ENCODE measurements at places on chromosomes 2 and 18.

DNA sequence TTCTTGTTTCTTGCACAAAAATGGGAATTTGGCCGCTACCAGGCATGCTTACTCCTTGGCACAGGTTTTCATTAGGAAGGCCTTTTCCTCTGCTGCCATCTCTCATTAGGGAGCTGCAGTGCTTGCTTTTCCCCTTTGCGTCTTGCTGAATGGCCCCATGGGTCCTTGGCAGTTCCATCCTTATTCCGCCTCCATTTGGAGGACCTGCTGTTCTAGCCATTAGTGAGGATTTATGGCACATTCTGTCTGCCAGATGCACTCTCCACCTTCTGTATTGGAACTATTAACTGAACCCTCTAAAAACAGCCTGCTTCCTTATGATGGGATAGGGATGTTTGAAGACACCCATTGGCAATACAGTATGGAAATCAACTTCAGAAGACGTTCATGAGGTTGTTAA lies 103.5 kb upstream of the NOSTRIN start:
- no peak for DNase-seq

- DNase-seq: no peak
These were observed 25.7 kb downstream of the MC2R start for GRCh38 chr18:13889671-13890070.

- no peak for DNase-seq
These were observed 365.6 kb downstream of the LRRTM4 start for GRCh38 chr2:77156599-77156998.

DNA sequence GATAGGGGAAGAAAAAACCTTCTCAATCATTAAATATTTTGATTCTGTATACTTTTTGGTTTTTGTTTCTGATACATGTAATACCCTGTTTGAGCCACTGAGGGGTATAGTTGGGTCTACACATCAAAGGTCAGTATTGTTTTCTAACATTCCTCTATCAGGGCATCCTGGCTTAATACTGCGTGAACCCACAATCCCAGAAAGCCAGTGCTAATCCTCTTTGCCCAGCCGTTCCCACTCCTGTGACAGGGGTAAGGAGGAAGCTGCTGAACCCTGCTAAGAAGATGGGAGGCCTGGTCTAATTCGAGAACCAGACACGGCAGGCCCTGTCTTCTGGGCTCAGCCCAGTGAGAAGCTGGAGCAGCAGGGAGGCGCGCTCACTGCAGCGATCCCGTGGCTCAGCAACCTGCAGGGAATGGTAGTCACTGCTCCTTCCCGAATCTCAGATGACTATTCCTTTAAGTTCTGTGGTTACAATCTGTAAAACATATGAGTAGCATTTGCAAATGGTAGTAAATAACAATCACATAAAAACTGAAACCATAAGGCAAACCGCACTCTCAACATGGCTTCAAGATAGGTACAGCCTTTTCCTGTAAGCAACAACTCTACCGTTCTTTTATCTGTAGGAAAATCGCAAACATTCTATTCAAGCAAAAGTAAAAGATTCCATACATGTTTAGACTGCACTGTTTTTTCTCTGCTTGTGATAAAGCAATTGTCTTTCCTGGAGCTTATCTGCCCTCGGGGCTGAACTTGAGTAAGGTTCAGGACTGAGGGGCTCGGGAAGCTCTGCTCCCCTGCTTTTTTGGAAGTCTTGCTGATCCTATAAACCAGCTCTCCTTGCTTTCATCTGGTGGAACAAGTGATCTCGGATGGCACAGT lies 87.0 kb downstream of the EPB41L3 start:
- DNase-seq: no peak

DNA sequence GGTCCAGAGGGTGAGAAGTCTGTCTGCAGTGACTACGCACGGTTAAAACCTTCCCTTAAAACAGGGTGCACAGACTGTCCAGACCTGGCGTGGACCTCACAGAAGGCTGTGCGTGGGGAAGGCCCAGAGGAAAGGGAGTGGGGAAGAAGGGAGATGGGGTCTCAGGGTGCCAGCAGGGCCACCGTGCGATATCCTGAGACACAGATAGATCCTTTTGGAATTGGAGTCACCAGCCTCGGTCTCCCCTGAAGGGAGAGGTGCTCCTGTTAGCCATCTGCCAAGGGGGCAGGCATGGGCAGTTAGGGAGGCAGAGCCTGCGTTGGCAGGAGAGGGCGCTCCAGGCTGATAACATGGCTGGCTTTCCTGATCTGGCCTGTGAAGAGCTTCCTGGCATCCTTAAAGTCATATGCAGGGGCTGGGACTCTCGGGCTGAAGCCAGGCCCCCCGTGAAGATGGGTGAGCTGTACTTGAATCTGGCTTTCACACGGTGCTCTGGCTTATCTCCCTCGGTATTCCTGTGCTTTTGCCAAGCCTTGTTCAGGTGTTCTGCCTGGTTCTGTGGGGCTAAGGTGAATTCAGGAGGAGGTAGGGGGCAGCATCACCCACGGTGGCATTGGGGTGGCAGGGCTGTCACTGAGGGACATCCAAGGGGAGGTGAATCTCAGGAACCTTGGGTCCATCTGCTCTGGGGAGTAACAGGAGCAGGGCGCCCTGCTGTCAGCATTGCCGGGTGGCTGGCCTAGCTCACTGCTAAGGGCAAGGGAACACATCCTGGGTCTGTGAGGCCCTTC lies 107.2 kb upstream of the SMAD2 start:
- peak; percentile 24 for DNase-seq

- no peak for DNase-seq
These were observed 42.7 kb upstream of the AFF3 start for GRCh38 chr2:100185105-100185504.

GRCh38 chr2:24875272-24875671 lies 44.8 kb downstream of the ADCY3 start:
- no peak for DNase-seq

GRCh38 chr18:59357928-59358327 lies 1.1 kb downstream of the LMAN1 start:
- no peak for DNase-seq

DNA sequence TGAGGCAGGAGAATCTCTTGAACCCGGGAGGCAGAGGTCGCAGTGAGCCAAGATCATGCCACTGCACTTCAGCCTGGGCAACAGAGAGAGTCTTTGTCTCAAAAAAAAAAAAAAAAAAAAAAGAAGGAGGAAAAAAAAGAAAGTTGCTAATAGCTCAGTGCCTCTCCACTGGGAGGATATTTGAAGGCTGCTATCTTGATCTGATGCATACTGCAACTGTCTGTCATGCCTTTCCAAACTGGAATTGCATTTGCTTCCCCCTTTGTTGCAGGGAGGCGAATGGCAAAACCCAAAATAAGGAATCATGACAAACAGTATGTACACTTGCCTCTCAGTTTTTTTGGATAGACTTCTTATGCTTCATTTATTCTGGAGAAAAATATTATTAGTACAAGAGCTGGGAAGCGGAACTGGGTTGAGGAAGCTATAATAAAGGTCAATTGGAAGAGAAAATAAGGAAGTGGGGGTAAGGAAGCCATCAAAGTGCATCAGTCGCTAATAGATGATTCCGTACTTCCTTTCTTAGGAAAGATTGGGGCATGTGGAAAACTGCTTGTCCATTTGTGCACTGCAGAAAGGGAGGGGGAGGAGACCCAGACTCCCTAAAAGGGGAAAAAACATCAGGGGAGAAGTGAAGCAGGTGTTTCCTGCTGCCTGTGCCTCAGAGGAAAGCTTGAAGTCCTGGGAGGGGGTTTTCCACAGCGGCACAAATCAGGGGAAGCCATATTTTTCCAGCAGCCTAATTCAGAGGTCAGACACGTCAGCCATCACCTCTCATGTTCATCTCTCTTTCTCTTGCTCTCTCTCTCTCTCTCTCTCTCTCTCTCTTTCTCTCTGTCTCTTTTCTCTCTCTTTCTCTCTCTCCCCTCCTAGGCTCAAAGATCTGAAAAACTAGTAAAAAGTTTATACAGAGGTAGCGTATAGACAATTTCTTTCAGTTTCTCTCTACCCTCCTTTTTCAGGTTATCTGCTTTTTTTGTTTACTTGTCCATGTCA lies 301.4 kb upstream of the TNP1 start:
- no peak for DNase-seq

DNA sequence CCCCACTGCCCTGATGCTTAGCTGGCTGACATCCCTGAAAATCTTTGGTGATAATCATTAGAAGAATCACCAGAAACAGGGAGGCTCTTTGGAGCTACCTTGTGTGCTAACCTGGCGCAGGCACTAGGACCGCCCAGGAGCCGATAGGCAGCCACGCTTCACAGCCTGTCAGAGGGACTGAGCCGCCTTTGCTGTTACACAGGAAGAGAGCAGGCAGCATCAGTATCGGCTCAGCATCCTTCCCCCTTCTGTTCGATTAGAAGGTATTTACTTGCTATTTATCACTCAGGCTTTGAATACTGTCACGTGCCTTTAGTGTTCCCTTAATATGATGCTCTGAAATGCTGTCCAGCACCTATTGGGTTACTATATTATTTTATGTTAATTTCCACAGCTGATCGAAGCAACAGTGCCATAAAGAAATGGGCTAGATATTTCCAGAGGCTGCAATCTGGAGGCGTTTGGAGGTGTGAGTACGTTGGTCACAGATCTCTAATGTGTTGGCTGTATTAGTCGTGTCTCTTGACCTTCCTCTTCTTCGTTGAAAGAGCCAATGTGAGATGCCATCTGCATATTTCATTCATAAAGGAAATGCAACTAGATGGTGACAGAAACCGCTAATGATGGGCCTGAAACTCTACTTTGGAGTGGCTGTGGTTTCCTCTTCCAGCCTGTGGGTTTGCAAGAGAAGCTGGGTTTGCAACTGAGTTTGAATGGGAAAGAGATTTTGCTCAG lies 110.4 kb upstream of the RAB27B start:
- DNase-seq: no peak

DNA sequence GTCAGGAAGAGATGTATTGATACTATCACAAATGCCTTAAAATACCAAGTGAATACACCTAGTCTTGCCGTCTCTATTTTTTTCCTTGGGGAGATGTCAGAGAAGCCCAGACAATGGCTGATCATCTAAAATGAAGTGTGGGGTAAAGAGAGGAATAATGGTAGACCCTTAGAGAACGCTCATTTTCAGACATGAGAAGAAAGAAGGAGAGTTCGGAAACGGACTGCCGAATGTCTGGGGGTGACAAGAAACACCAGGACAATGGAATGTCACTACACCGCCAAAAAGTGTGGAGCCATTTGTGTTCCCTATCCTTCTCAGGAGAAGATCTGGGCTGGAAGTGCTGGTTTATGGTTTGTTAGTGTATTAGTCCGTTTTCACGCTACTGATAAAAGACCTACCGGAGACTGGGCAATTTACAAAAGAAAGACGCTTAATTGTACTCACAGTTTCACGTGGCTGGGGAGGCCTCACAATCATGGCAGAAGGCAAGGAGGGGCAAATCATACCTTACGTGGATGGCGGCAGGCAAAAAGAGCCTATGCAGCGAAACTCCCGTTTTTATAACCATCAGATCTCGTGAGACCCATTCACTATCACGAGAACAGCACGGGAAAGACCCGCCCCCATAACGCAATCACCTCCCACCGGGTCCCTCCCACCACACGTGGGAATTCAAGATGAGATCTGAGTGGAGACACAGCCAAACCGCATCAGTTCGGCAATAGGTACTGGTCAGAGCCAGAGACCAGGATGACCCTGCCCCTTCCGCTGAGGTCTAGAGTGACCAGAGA lies 743.7 kb downstream of the GALR1 start:
- DNase-seq: no peak

GRCh38 chr2:19207452-19207851 lies 151.0 kb downstream of the OSR1 start:
- DNase-seq: no peak

DNA sequence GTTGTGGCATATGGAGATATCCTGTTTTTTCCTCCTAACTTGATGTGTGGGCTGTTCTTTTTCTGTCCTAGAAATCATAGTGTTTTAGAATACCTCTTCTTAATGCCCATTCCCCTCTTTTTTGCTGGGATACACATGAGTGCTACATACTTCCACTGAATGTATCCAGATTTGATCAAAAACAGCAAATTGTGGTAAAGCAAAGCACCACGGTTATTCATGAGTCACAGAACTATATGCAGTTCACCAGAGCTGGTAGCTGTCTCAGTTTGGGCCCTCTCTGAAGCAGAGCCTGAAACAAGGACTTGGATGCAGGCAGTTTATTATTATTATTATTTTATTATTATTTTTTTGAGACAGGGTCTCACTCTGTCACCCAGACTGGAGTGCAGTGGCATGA lies 69.9 kb upstream of the CTLA4 start:
- no peak for DNase-seq

DNA sequence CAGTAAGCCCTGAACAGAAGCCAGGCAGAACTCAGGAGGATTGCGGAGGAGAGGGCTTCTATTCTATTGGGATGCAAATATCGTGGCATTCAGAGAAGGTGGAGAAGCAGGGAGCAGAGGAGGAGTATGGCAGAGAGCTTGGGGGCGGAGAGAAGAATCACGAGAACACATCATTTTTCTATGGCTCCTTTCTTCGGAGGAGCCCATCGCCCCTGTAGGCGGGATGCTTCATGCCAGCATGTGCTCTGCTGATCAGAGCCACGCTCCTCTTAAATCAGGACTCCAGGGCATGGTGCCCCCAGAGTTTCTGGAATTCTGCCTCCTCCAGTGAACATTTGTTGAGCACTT lies 71.1 kb downstream of the CIB4 start:
- no peak for DNase-seq

- peak; percentile 45 for DNase-seq
These were observed at the start of gene CTNNA2 for GRCh38 chr2:79512442-79513401. Gene CTNNA2, plus strand, starts transcription at chr2:79513051.

GRCh38 chr2:146870691-146871090 lies 974.1 kb upstream of the ACVR2A start:
- DNase-seq: no peak

- no peak for DNase-seq
These were observed 7.4 kb upstream of the ACYP2 start for GRCh38 chr2:54107903-54108615.

GRCh38 chr18:54052732-54053429 lies 171.6 kb downstream of the MBD2 start:
- no peak for DNase-seq

- DNase-seq: no peak
These were observed 44.8 kb downstream of the NAB1 start for GRCh38 chr2:190693533-190694232.

DNA sequence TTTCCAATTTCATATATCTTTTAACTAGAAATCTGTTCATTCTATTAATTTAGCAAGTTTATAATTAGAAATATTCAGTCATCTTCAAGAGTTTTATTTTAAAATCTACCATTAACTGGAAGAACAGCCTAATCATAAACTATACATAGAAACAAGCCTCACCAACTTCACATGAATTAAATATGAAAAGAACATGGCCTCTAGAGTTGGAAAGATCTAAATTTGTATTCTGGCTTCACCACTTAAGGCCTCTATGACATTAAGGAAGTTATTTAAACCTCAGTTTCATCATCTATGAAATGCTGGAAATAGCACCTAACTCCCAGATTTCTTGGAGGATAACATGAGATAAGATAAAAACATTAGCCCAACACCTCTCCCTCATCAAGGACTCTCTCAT lies 51.4 kb upstream of the SCN7A start:
- no peak for DNase-seq
